Neural crest cell (in vitro differentiated cells): ENCODE measurements at places on chromosomes 1 and 21.

- no peak for DNase-seq
Measured at GRCh38 chr1:221149111-221149510, 269.9 kb downstream of the HLX start.

DNA sequence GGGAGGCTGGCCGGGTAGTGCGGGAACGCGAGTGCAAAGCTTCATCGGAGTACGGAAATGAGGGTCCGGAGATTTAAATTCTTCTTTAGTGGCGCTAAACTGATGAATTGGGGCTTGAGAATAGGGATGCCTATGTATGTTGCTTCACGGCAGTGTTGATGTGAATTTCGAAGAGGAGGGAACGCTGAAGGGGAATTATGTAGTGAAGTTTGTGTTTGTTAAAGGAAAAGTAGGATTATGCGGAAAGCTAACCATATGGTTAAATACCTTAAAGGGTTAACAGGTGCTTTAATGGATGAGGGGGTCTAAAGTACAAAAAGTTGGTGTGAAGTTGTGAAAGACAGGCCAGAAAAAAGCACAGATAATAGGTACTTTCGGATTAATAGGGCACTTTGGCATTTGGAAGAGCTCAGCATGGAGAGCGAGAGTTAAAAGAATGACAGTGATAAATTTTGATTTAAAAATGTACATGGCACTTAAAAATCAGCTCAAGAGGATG is 1.4 kb downstream of the HS2ST1 start:
- DNase-seq, result no peak

GRCh38 chr1:103561643-103562395 is 9.6 kb upstream of the AMY2B start:
- DNase-seq, result no peak

- DNase-seq, result no peak
Measured at GRCh38 chr1:40058453-40059337, 18.2 kb downstream of the CAP1 start.

- DNase-seq, result no peak
Measured at GRCh38 chr1:112995890-112996289, 39.9 kb upstream of the SLC16A1 start.

- no peak for DNase-seq
Measured at GRCh38 chr1:62212411-62212810, 17.8 kb downstream of the L1TD1 start.

- DNase-seq, result no peak
Measured at GRCh38 chr1:241240069-241240468, 116.9 kb downstream of the RGS7 start.

- no peak for DNase-seq
Measured at GRCh38 chr1:40973912-40974311, 5.6 kb upstream of the CTPS1 start.

DNA sequence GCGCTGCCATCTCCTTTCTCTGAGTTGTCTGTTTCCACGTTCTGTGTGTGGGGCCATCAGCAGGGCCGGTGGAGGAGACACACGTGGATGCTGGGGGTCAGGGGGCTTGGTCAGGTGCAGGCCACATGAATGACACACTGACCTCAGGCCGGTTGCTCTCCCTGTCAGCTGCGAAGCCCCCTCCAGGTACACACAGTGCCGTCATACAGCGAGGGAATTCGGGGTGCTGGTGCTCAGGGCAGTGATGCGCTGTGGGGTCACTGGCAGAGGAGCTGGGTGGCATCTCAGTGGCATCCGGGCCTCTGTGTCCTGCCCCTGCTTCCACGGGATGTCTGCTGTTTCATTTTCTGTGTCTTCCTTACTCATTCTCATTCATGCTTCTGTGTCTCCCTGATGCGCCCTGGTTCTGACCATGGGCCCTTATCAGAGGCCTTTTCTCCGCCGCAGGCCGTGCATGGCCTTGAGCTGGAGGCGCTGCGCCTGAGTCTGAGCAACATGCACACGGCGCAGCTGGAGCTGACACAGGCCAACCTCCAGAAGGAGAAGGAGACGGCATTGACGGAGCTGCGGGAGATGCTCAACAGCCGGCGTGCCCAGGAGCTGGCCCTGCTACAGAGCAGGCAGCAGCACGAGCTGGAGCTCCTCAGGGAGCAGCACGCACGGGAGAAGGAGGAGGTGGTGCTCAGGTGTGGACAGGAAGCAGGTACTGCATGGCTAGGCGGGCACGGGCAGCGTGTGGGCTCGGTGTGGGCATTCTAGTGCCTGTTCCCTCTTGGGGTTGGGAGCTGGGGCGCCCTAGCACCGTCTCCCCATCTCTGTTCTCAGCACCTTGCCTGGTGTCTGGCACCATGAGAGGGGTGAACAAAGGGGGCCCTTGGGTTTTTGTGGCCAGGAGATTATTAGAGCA is 22.6 kb downstream of the PCNT start:
- DNase-seq, result no peak

- DNase-seq, result no peak
Measured at GRCh38 chr1:190436615-190437014, 41.0 kb downstream of the BRINP3 start.

DNA sequence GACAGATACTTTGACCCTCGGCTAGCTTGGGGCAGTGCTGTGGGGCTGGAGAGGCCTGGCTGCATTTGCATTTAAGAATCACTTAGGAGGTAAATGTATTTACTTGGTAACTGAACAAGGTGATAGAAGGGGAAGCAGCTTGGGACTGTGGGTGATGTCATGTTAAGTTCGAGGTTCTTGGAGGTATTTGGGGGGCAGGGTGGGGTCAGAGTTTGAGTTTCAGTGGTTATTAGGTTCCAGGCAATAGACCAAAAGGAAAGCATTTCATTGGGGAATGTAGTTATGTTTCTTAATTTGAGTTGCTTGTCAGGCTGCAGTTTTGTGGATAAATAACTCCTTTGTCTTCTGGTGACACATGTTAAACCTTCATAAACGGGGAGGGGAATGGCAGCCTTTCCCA is 2.4 kb upstream of the FAM78B start:
- no peak for DNase-seq

DNA sequence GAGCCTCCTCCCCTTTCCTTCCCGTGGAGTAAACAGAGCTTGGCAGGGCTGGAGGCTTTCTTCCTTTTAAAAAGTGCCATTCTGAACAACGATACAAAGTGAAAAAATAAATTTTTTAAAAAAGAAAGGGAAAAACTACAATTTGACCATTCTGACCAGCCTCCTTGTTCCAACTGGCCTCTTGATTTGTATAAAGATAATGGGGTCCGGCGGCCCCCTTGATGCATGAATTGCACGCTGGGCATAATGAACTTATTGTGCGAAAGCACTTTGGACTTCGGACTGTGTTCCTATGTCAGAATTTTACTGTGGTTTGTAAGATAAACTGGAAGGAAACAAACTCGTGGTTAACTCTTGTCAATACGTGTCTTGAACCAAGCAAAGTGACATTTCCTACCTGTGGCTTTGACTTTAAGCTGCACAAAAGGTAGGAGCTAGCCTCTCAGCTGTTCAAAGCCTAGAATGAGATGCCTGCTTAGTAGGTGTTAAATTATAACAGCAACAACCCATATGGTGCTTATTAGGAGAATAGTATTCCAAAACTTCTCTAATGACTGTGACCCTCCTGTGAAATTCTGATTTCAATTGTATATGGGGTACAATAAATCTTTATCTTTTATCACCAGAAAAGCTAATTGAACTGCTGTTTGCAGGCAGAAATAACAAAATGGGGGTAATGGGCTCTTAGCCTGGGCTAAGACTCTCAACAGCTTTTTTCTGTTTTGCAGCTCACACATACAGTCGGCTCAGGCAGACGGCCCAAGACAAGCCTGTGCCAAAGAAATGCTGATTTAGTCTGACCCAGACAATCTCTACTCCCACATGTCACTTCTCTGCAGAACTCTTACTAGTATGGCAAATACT is 9.3 kb downstream of the IRF2BP2 start:
- DNase-seq, result no peak

DNA sequence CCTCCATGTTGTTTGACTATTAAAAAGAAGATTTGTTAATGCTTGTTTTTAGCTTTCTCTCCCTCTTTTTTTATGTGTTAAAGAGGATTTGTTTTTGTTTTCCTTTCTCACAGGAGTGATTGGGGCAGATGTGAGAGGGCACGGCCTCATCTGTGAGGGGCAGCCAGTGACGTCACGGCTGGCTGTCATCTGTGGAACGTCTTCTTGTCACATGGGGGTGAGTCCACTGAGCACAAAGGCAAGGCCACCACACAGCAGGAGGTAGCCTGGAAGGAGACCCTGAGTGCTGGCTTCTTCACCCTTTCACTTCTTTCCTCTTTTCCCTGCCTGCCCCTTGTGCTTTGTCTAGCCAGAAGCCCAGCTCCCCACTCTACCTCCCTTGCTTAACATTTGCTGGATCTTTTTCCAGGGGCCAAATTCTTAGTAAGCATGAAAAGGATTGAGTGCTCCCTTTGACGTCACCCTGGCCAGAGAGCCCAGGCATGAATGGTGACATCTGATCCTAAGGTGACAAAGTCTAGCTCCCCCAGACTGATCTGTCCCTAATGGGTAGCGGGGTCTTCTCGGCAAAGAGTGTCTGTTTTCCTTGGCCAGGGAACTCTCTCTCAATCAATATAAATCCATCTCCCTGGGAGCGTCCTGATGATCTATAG is 257.2 kb downstream of the FGGY start:
- no peak for DNase-seq

DNA sequence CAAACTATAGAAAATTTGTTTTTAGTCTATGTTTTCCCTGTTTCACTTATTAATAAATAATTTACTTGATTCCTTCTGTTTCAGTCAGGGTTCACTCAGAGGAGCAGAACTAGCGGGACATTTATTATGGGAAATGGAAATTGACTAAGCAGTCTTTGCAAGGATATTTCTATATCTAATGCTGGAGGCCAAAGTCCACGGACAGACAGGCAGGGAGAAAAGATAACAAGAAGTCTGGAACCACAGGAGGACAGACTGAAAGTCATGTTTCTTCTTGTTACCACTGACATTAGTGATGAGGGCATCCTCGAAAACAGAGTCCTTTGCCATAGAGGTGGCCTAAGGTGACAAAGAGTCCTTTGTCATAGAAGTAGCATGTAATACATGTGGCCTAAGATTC is 744.5 kb upstream of the TMPRSS15 start:
- no peak for DNase-seq

DNA sequence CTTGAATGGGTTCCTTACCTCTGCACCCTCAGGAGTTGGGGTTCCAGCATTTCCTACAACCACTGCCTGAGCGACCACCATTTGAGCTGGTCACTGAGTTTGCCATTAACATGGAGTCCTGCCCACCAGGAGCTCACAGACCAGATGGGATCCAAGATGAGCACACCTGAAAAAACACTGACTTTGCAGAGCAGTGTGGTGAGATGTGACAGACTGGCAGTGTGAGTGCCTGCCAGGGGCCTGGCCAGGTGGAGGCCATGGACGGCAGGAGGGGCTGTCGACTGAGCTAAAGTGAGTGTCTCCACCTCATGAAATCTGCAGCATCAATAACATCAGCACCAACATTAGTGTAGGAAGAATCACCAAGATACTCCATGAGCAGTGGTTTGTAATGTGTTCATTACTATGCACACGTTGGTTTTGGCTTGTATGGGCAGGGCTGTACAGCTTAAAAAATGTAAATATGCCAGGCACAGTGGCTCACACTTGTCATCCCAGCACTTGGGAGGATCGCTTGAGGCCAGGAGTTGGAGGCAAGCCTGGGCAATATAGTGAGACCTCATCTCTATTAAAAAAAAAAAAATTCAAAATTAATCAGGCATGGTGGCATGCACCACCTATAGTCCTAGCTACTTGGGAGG is 12.2 kb upstream of the MIXL1 start:
- no peak for DNase-seq

DNA sequence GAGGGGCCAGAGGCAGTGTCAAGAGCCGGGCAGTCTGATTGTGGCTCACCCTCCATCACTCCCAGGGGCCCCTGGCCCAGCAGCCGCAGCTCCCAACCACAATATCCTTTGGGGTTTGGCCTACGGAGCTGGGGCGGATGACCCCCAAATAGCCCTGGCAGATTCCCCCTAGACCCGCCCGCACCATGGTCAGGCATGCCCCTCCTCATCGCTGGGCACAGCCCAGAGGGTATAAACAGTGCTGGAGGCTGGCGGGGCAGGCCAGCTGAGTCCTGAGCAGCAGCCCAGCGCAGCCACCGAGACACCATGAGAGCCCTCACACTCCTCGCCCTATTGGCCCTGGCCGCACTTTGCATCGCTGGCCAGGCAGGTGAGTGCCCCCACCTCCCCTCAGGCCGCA is at the start of gene BGLAP:
Gene BGLAP, plus strand, starts transcription at position 259 of the 400 bp plus-strand sequence. Its CDS starts 48 bp downstream, at position 307.
- no peak for DNase-seq

- no peak for DNase-seq
Measured at GRCh38 chr1:30474818-30475200, 248.6 kb downstream of the MATN1 start.

- no peak for DNase-seq
Measured at GRCh38 chr1:242432491-242433095, 91.9 kb downstream of the PLD5 start.

GRCh38 chr1:91526496-91526895 is 25.8 kb downstream of the CDC7 start:
- no peak for DNase-seq

DNA sequence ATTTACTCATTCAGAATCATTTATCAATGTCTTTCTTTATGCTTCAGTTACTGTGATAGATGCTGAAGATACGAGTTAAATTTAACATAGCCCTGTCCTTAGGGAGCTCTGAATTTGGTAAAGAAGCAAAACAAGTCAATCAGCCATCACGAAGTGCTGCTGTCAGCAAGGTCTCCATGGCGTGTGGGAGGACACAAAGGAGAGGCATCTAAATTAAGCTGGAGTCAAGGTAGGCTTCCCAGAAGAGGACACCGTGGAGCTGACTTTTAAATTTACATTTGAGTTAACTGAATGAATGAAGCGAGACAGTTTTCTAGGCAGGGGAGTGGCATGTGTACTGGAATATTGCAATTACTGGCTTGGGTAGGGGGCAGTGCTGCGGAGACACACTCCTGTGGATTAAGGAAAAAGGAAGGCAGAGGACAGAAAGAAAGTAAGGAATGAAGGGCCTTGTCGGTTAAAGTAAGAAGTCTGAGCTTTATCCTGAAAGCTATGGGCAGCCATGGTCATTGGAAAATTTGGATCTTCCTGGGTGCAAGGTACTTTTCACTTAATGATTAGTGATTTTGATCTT is 41.3 kb upstream of the C1orf87 start:
- no peak for DNase-seq

GRCh38 chr1:156751451-156751756 is at the start of gene HDGF:
TSS of gene HDGF (minus strand) at chr1:156751675. CDS start at chr1:156751429, 246 bp downstream.
- no peak for DNase-seq

DNA sequence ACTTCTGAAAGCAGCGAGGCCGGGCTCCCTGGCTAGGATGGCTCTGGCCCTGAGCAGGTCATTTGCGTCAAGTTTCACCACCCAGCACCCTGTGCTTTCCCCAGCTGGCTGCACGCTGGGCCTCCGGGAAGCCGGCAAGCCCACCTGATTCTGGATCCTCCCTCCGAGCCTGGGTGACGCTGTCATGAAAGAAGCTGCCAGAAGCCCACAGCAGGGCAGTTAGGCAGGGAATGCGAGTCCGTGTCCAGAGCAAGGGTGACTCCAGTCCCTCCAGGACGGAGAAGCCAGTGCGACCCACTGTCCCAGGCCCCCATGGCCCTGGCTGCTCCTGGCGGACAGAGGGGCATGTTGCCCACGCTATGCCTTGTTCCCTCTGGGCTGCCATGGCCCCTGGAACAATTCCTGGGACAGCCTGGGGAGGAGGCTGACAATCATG is 44.4 kb upstream of the PCBP3 start:
- DNase-seq, result no peak

- DNase-seq, result no peak
Measured at GRCh38 chr1:49465486-49466185, 558.1 kb downstream of the AGBL4 start.
